ENCODE measurements at places on chromosomes 5 and 9. TPM values are rescaled to one million over a fixed set of nuclear protein-coding genes. Genes with fewer than 3 reads are reported as not detected.

DNA sequence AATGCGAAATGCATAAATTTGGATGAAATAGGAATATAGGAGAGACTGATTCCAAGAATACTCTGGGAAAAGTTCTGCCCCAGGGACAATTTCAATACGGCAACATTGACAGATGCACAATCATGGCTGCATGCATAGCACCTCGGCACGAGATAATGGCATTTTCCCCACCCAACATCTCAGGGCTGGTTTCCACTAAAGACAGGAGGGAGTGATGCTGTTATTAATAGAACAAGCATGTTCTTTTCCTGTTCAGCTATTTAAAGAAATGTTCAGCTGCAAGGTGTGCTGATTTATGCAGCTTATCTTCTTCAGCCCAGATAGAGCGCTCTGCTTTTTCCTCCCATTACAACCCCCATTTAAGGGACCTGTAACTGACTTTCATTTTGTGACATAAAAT is 740.2 kb downstream of the TLR4 start:
- no peak for DNase-seq

DNA sequence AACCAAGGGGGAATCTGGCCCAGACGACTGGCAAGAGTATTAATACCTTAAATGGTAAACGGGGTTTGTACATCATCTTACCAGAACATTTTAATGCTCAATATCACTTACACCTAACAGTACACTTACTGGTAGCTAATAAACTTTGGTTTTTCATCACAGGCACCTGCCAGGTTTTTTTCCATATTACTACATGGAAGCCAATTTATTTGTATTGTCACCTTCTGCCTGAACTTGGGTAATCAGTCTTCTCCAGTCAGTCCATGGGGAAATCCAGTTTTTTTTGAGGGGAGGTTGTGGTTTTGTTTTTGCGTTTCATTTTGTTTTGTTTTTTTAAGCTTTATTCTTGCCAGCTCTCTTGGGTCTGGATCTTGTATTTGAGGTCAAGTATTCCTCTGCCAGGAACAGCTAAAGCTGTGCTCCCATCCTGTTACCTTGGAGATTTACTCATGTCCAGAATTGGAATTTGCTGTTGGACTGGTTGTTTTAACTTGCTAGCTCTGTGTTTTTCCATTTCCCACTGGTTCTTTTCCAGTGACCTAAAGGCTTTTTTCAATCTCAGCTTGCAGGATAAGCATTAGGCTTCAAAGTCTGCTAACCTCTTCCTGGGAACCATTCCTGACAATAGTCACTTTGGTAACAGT is 11.1 kb upstream of the NADK2 start:
- DNase-seq, result peak; percentile 79

DNA sequence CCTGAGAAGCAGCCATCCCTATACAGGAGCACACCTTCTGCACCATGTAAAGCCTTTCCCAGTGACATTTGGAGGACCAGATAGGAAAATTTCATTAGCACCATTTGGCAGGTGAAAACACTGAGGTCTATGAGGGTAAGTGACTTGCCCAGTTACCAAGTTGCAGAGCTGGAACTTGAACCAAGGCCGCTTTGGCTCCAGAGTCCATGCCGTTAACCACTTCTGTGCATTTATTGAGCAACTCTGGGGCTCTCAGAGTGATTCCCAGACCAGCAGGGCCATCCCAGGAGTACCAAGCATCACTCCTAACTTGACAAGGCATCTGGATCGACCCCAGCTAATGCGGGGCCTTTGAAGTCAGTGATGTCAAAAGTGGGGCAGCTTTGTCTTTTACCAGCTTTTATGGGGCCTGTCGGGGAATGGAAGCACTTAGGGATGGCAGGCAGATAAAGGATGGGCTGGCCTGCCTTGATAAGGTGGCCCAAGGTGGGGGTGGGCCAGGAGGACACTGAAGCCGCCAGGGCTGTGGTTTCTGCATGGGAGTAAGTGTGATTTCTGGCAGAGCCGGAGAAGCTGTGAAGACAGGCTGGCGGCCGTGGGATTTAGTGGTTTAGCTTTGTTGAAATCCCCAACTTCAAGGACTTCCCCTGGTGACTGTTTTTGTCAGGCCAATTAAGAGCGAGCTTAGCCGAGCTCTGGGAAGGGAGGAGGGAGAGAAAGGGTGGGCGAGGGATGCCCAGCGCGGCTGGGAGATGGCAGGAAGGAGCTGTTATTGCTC is 127.3 kb downstream of the MACROH2A1 start:
- peak; percentile 34 for DNase-seq

GRCh38 chr9:129319076-129319937 is 141.2 kb upstream of the IER5L start:
- no peak for DNase-seq

DNA sequence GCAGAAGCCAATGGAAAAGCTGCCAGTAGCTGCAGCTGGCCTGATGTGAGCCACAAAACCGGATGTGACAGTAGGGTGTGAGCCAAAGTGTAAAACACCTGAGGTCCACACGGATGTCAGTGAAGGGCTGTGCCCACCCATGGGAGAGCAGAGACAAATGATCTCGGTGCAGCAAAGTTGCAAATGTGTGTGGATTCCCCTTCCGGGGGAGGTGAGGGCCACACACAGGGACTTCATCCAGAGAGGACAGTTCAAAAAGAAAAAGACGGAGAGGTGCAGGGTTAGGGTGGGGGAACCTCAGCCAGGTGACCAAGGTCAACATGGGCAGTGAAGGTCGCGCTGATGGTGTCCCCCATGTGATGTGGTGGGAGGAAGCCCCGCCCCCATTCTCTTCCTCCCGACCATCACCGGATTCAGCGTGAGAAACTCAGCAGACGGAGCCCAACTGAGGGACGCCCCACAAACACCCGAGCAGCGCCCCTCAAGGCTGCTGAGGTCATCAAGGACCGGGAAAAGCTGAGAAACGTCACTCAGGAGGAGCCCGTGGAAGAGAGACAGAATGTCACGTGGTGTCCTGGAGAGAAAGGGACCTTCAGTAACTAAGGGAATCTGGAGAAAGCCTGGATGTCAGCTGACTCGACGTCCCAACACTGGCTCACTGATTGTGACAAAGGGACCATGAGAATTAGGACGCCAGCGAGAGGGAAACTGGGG is 11.4 kb upstream of the PTGDS start:
- DNase-seq, result no peak

DNA sequence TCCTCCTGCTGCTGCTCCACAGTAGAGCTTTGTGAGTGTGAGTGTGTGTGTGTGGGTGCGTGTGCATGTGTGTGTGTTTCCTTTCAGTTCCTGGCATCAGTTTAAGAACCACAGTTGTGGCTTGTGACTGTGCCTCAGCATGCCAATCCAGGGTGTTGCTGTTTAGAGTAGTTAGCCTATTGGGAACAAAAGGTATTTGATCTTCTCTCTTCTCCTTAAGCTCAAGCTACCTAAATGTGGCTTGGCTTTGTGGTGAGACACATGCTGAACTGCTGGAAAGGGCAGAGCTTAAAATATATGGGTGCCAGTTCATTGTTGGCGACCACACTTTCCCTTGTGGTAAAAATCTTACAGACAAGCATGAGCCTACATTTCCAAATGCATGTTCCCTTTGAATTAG is 116.6 kb upstream of the BNC2 start:
- DNase-seq, result peak; percentile 92

DNA sequence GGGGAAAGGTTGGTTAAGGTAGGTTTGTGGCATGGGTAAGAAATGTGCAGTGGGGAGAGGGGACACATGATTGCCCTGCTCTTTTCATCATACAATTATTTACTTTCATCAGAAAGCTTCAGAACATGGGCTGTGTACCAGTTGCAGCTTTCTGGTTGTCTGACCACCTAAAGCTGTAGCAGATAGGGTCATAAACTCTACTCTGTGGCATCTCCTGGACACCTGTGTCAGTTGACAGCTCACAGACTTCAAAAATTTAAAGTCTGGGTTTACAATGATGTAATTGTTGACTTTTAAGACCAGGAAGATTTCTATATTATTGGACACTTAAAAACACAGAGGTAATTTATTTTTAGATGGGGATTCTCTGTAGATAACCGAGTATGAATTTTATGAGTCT is 222.7 kb upstream of the PRR16 start:
- DNase-seq, result no peak

GRCh38 chr9:79395228-79395627 is 176.5 kb upstream of the TLE4 start:
- DNase-seq, result no peak

DNA sequence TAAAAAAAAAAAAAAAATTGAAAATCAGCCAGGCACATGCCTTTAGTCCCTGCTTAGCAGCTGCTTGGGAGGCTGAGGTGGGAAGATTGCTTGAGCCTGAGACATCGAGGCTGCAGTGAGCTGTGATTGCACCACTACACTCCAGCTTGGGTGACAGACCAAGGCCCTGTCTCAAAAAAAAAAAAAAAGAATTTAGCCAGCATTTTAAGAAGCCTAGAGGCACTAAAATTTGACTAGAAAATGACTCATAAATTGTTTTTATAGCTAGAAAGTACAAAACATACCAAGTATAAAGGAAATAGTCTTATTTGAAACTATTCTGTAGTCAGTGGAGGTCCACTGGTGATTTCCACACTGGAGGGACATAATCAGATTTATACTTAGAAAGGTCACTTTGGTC is 17.5 kb downstream of the LRRC70 start:
- DNase-seq, result no peak

DNA sequence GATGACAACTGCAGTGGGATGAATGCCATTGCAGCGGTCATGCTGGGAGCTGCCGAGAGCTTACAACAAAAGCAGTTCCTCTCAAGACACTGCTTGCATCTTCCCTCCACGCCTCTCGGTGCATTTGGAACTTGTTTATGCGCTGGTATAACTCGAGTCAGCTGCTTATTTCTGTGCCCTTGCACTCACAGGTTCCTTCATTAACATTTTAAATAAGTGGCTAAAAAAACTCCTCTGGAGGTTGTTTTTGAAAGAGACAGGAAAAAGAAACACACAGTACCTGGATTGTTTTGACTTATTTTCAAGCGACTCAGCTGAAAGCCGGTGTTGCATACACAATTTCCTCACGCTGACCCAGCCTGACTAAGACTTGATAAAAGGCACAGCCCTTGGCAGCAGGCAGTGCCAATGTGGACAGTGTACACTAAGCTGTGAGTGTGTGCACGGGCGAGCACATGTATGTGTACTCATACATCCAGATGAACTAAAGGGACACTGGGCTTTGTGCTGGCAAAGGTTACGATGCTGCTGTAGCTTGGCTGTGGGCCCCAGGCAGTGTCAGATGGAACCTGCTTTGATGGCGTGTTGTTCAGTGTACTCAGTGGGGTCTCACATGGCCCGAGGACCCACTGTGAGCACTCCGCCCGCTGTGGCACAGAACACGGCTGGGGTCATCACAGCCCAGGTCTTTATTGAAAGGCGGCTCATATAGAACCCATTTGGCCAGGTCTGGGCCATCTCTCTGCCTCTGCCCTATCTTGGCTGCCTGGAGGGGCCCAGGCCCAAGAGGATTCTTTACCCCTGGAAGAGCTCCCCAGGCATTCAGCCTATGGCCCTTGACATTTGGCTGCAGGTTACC is 92.3 kb downstream of the ANKRD33B start:
- DNase-seq, result no peak

The FBLL1 gene
- total RNA-seq, result 3.9 TPM

DNA sequence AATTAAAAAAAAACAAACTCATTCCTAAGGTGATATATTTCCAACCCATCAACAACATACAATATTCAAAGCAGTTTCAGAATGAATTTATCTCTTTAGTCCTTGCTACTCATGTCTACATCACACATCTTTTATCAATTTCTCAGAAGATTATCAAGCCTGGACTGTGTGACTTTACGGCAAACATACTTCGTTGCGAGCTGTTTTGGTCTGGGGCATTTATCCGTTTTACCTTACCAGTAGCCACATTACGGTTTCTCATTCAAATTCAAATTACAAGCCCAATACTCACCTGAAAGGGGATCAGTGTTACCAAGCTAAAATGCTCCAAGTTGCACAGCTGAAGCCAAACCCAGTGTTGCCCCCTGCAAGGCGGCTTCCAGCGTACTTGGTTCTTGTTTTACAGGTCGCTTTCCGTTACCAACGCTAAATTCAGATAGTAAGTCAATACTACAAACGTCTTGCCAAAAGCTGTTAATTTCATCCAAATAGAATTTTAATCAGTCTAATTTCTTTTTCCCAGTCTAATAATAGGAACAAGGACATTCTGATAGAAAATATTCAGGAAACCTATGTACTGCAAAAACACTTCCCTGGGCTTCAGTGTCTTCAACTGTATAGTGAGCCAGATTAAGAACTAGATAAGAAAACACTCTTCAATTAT is 1.8 kb downstream of the HNRNPH1 start:
- no peak for DNase-seq

DNA sequence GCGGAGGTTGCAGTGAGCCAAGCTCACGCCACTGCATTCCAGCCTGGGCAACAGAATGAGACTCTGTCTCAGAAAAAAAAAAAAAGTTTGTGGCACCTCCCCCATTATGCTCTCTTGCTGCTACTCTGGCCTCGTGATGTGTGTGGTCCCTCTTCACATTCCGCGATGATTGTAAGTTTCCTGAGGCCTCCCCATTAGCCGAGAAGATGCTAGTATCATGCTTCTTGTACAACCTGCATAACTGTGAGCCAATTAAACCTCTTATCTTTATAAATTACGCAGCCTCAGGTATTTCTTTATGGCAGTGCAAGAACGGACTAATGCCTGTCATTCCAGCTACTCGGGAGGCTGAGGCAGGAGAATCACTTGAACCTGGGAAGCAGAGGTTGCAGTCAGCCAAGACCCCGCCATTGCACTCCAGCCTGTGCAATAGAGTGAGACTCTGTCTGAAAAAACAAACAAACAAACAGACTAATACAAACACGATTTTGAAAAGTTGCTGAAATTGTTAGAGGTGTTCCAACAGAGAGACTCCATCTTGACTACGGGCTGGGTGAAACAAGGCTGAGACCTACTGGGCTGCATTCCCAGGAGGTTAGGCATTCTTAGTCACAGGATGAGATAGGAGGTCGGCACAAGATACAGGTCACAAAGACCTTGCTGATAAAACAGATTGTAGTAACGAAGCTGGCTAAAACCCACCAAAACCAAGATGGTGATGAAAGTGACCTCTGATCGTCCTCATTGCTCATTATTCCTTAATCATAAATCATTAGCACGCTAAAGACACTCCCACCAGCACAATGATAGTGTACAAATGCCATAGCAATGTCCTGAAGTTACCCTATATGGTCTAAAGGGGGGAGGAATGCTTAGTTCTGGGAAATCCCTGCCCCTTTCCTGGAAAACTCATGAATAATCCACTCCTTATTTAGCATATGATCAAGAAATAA is 8.3 kb upstream of the AFF4 start:
- peak; percentile 57 for DNase-seq

The ENG gene
- total RNA-seq, result 11.8 TPM

The PDE4D gene
- 8.3 TPM for total RNA-seq

GRCh38 chr9:14298601-14299022 is 15.3 kb downstream of the NFIB start:
- DNase-seq, result no peak

- DNase-seq, result peak; percentile 37
Observed at GRCh38 chr5:68216245-68217046, 890 bp downstream of the PIK3R1 start.

- DNase-seq, result no peak
Observed at GRCh38 chr5:124962735-124963134, 216.3 kb upstream of the ZNF608 start.

The FCN2 gene
- total RNA-seq, result not detected

The MYMK gene
- total RNA-seq, result not detected

- no peak for DNase-seq
Observed at GRCh38 chr5:93348231-93348630, 232.8 kb downstream of the NR2F1-AS1 start.

- peak; percentile 93 for DNase-seq
Observed at GRCh38 chr5:72387985-72388384, 67.8 kb downstream of the PTCD2 start.
